NCI-H748 treated with DMSO at 0.1 percent for 48 hours (cell line): ENCODE measurements at places on chromosomes 16 and 17.

DNA sequence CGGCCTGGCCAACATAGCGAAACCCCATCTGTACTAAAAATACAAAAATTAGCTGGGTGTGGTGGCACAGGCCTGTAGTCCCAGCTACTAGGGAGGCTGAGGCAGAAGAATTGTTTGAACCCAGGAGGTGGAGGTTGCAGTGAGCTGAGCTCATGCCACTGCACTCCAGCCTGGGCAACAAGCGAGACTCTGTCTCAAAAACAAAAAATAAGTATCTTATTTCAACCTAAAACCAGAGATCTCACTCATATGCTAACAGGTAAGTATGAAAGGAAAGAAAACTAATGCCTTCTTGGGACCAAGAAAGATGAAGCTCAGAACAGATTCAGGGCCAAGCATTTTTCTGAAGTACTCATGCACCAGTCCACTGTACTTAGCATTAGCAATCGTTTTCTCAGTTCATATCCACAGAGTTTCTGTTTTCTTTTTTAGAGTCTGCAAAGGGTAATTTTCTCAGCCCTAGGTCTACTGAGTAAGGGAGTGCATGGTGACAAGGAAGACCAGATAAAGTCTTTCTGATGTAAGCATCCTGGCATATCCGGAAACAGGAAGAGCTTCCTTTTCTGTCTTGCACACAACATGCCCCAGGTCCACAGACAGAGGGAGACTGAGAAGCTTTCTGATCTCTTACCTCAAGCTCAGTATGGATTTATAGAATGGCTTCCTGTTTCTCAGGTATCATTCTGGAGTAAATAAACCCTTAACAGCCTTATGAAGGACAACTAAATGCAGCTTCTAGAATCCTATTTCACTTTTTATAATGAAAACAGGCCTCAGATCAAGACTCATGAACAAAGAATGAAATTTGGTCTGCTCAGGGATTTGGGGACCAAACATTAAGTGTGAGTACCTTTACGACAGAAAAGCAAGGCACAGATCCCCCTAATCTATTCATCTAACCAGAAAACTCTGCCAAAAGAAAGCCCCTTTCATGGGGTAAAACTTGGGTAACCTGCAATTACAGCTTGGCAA, 38.7 kb upstream of the FOXJ1 start:
- DNase-seq = no peak

DNA sequence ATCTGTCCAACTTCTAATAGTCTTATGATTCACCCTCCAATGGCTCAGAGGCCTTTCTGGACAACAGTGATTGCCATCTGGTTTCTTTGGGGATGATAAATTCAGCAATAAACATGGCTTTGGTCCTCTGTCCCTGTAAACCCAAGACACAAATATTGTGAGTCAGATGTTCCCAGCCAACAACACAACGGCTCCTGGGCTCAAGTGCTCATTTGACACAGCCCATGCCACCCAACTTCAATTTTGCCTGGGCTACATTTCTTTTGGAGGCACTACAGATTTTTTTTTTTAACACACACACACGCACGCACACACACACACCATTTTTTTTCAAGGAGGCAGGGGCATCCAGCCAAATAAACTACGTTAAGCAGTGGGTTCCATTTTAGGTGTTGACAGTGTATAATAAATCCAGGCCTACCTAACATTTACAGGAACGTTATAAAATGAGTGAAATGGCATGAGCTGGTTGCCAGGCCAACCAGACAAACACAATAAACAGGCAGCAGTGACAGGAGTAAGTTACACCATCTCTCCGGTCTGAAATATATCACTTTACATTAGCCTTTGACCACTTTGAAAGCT, 939.9 kb upstream of the SOX9 start:
- DNase-seq = peak; percentile 84

DNA sequence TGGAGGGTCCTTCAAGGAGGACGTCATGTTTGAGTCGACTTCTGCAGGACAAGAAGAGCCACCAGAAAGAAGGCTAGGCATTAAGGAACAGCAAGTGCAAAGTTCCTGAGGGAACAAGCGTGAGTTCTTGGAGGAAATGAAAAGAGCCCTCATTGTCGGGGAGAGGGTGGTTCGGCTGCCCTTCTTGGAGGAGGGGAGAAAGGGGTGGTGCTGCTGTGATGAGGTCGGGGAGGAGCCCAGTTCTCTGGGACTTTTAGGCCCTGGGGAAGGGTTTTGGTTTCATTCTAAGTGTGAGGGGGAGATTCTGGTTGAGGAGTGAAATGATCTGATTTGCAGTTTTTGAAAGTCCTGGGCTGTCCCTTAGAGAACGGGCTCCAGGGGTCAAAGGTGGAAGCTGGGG, 4.1 kb downstream of the BICDL2 start:
- DNase-seq = no peak

DNA sequence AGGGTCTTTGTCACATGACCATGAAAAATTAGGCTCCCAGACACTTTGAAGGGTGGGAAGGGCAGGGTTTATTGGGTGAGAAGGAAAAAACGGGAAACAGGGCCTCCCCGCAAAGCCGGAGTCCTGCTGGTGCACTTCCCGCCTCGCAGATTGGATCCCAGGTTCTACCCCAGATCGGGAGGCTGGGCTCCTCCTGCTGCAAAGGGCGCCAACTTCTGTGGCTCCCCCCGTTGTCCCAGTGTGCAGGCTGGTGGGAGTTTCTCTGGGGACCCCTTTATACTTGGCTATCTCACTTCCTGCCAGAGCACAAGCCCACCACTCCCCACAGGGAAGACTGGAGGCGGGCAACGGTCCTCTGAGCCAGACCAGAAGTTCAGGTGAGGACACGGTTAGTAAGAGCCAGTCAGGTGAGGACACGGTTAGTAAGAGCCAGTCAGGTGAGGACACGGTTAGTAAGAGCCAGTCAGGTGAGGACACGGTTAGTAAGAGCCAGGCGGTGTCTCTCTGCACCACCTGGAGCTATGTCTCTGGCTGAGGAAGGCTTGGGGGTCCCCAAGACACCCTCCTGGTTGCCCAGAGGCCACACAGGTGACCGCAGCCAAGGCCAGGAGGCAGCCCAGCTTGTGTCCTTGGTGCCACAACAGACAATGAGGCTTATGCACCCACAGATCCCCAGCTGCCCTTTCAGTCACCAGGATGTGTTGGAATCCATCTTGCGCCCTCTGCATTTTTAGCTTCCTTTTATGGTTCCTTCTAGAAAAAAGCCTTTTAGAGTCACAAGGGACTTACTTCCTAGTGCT, 48.1 kb upstream of the CHMP6 start:
- no peak for DNase-seq

- no peak for DNase-seq
Observed at GRCh38 chr16:55815320-55815719, 17.6 kb downstream of the CES1 start.

- no peak for DNase-seq
Observed at GRCh38 chr17:70298929-70299531, 129.7 kb downstream of the KCNJ2 start.
